ENCODE measurements at places on chromosomes 3 and 15.

DNA sequence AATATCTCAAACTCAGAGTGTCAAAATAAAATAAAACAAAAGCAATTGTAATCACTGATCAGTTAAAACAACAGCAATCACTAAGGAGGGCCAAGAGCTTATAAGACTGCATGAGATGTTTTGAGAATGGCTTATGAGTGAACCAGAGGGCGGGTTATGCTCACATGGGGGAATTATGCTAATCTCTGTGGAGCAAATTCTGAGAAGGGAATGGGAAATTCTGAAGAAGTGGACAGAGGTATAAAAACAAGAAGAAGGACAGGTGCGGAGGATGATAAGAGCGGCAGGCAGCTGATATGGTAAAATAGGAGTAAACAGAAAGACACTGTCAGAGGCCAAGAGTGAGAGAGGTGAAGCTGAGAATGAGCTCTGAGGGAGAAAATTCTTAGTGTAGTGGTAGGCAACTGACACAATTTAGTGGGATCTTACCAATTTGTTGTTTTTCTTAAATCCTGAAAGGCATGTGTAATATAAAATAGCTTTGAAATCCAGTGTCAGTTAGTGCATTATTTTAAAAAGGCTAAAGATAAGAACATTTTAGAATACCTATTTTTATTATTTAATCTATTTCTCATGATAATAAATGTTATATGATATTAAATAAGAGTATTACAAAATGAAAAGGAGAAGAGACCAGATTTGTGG, 133.8 kb downstream of the SPATA16 start:
- no peak for DNase-seq

- no peak for DNase-seq
Observed at GRCh38 chr15:63380808-63381282, 801 bp downstream of the CA12 start.

- DNase-seq = no peak
Observed at GRCh38 chr15:100544338-100544841, 15.6 kb upstream of the CERS3 start.

- no peak for DNase-seq
Observed at GRCh38 chr15:42145546-42146455, 10.6 kb downstream of the PLA2G4F start.

DNA sequence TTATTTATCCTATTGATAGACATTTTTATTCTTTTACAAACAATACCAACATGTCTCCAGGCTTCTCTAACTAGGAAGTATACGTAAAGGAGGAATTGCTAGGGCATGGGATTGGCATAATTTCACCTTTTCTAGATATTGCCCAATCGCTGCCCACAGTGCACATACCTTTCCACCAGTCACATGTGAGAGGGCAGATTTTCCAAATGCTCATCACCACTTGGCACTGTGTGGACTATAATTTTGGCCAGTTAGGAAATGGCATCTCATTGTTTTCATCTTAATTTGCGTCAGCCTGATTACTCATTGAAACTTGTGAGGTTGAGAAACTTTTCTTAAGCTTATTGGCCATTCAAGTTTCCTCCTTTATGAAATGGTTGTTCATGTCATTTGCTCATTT, 57.4 kb upstream of the POLR2M start:
- DNase-seq = no peak

DNA sequence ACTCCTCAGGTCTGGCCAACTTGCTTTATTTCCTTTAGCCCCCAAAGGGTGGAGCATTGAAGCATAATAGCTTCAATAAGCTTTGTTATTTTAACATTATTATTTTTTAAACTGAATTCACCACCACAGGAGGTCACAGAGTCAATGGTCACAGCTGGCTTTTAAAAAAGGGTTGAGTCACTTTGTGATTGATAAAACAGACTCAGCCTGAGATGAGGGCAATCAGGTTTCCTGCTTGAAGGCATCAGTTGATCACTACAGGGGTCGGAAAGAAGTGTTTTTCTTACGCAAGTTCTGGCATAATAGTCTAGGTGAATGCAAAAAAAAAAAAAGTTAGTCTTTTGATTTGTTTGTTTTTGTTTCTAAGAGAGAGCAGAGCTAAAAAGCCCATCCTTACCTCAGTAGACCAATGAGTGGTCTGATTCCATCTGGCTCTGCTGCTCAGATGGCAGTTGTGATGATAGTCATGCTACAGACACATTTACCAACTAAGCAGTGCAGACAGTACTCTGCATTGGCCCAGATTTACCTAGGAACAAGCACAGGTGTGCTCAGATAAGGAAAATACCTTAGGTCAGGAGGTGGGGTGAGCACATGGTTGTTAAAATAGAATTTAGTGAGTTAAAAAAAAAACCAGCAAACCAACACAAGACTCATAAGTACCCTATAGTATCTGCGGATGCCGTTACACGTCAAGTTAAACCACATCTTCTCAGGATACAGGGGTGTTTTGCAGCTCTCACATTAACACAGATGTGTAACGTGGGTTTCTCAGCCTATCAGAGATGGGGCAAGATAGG, 22.6 kb downstream of the ZNF80 start:
- no peak for DNase-seq

DNA sequence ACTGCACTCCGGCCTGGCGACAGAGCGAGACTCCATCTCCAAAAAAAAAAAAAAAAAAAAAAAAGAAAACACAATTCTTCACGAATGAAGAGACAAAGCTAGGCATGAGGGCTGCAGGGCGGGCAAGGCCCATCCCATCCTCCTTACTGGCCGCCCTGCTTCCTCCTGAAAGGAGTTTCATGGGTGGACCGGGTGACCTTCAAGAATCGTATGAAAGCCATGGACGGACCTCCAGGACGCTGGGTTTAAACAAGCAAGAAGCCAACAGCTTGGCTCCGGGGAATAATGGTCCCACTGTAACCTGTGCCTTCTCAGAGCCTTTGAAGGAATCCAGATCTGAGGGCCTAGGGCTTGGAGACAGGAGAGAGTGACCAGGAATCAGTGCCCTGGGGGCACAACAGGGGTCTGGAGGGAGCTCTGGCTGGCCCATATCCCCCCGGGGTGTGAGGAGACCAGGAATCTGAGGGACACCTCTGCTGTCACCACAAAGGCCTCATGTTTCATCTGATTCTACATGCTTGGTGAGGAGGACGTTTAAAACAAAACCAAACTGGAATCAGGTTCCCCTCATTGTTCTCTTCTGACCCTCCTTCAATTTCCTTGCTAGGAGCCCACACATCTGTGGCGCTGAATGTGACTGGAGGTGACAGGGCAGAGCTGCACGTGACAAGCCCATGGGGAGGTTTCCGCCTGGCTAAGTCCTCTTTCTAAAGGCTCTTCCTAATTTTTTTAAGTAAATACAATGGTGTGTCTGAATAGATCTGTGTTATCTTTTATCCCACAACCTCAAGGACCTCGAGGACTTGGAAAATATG, 46.1 kb downstream of the WHAMM start:
- no peak for DNase-seq

DNA sequence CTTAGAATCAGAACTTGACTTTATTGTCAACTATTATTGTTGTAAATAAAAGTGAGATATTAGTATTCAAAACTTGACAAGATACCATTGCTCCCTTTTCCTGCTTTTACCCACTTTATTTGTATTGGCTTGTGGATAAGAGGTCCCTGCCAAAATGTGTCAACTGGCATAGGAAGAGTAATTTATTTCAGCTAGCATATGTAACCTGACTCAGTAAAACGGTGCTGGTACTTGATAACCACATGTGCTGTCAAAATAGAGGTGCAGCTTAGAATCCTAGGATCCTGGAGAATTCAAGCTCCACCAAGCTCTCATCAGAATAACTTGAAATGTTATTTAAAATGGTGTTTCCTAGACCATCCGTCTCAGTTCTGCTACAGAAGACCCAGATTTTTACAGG, 90.2 kb upstream of the TGFBR2 start:
- no peak for DNase-seq

- no peak for DNase-seq
Observed at GRCh38 chr3:126567696-126568438, 9.1 kb upstream of the C3orf22 start.

DNA sequence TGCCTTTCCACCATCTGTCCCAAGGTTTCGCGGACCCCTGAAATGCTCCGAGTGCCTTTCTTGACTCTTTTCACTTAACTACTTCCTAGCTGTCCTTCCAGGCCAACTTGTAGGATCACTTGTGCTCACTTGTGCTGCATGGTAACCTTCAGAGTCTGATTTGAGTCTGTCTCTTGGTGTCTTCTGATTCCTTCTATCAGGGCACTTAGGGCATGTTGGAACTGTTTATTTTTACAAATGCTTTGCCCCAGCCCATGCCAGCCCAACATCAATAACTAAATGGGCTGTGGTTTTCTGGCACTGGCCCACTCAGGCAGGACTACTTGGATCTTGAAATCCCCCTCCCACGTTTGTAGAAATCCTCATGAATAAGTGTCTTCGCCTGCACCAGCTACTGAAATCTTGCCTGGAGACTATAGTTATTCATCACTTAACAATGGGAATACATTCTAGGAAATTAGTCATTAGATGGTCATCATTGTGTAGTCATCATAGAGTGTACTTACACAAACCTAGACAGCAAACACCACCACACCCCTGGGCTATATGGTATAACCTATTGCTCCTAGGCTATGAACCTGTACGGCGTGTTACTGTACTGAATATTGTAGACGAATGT, 123.1 kb upstream of the STRIT1 start:
- DNase-seq = no peak

GRCh38 chr15:39605146-39605545, 24.3 kb downstream of the THBS1 start:
- no peak for DNase-seq

DNA sequence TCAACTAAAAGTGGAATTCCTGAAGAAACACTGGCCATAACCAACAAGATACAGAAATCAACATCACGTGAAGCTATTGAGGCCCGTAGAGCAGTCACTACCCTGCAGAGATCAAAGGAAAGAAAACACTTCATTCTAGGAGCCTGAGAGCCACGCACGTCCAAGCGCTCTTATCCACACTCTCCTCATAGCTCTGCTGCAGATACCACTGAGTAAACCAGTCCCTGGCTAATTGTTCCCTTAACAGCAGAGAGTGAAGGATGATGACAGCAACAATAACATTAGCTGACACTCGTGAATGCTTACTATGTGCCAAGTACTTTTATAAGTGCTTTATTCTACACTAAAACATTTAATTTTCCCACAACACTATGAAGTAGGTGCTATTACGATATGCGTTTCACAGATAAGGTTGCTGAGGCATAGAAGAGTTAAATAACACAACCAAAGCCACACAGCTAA, 271.0 kb upstream of the GADL1 start:
- DNase-seq = no peak

- DNase-seq = no peak
Observed at GRCh38 chr3:46544771-46545503, 21.2 kb downstream of the LRRC2 start.

DNA sequence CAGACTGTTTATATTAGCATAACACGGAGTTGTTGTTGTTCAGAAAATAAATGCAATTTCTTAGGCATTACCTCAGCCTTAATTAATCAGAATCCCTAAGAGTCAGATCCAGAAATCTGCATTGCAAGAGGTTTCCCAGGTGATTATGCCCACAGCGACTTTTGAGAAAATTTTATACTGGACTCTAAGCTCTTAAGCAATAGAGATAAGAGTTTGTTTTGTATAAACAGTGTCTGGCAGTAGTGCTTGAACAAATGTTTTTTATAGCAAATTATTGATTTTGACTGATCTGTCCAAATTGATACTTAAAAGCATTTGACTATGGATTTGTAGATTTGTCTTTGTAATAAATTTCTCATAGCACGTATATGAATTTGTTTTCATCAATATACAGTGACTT, 92.8 kb downstream of the ZBBX start:
- DNase-seq = no peak

- no peak for DNase-seq
Observed at GRCh38 chr15:36758800-36759199, 179.4 kb downstream of the CDIN1 start.

GRCh38 chr15:26095710-26096330, 232.7 kb upstream of the ATP10A start:
- DNase-seq = no peak

DNA sequence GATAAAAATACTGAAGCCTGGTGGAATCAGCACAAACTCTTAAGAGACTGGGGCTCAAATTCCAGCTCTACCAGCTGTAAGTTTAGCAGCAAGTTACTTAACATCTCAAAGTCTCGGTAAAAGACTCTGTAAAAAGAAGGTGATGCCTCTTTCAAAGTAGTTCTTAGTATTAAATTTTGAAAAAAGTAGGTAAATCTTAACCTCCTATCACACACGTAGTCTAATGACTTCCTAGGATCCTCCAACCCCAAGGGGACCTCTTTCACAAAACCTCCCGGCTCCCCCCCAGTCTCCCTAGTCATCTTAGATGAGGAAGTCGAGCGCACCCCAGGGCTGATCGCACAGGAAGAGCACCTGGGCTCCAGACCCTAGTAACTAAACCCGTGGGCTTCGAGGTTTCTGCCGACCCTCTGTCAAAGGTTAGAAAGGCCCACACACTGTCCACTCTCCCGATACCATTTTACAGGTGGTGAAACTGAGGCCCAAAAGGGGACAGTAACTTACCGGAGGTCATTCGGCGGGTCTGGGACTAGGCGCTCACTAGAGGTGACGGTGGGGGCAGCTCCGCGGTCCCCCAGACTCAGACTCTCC, 427 bp downstream of the MBD4 start:
- no peak for DNase-seq

DNA sequence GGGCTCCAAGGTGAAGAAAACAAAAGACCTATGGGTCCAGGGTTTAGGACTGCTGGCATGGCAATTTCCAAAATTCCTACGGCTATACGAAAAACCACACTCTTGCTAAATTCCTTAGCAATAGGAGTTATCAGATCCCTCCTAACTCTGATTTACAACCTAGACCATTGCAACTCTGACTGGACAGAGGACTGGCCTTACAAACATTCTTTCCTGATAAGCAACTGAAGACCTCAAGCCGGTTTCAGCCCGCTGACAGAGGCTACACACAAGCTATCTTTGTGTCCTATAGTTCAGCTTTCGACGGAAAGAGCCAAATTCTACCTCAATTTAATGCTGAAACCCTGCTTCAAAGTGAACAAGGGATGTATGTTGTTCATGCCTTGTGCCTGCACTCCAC, 38.3 kb upstream of the AGBL1 start:
- no peak for DNase-seq

Data from stimulated activated CD4-positive, alpha-beta T cell treated with anti-CD3 and anti-CD28 coated beads, Interleukin-1b, Interleukin-23, amount 100 ng/mL, for 24 hours (primary cell).